AG08395 (cell line): ENCODE measurements at places on chromosomes 11 and 22.

DNA sequence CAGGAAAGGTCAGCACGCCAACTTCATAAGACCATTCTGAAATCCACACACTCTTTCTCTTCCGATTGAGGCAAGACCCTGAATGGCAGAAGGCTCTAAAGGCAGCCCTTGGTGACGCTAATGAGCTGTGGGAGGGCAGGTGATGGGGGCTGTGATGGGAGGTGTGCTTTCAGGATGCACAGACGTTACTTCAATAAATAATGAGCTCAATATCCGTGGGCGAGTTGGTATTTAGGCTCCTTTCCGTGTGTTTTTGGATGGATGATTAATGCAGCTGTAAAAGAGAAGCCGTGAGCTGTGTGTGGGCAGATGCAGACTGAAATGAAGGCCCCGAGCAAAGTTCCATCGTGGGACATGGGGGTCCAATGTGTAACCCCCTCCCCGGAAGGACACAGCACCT is 130.6 kb upstream of the CSNK2A3 start:
- no peak for DNase-seq

DNA sequence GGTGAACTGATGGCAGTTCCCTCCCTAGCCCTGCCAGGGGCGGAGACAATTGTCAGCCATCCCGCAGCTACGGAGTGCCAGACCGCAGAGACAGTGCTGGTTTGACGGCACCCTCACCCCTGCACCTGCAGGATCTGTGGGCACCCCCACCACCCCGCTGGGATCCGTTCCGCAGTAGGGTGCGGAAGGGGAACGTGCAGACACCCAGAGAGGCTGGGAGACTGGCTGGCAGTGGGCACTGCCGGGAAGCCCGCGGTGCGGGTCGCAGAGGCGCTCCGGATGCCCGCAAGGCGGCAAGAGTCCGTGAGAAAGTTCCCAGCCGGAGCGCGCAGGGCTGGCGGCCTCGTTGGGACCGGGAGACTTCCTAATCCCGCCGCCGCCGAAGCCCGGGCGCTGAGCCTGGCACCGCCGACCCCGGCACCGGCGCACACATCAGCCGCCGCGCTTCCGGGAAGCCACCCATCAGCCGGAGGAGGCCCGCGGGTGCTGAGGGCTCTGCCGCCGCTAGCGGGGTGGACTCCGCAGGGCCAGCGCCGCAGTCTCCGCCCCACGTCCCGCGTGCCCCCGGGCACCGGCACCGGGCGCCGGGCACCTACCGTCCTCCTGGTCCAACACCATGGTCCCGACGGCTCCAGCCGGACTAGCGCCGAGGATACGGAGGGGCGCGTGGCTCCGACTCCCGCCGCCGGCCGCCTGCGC is 4.3 kb upstream of the LMO1 start:
- DNase-seq, result no peak

- no peak for DNase-seq
Observed at GRCh38 chr11:125132596-125132995, 21.2 kb upstream of the TMEM218 start.

DNA sequence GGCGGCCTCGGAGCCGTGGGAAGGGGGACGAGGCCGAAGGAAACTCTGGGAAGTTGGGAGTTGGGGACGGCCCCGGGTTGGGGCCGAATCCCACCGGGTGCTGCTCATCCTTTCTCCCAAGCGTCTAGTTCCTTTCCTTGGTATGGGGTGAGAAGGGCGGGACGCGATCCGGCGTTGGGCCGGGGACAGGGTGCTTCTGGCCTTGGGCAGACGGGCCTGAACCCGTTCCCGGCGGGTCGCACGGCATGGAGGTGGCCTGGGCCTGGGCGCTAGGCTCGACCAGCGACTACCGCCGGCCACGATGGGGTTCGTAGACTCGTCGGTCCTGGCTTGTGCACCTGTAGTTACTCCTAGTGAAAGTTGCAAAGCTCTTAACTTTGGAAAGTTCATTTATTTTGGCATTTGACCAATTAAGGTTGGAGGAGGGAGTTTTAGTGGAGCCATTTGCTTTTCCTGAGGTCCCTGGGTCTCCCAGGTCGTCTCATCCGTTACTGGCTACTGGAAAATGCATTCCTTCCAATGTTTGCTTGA is 1.0 kb downstream of the SYT9 start:
- no peak for DNase-seq

- DNase-seq, result no peak
Observed at GRCh38 chr11:123630126-123630608, 24.3 kb downstream of the SCN3B start.

GRCh38 chr22:36232715-36233401 is 6.5 kb downstream of the APOL2 start:
- no peak for DNase-seq

DNA sequence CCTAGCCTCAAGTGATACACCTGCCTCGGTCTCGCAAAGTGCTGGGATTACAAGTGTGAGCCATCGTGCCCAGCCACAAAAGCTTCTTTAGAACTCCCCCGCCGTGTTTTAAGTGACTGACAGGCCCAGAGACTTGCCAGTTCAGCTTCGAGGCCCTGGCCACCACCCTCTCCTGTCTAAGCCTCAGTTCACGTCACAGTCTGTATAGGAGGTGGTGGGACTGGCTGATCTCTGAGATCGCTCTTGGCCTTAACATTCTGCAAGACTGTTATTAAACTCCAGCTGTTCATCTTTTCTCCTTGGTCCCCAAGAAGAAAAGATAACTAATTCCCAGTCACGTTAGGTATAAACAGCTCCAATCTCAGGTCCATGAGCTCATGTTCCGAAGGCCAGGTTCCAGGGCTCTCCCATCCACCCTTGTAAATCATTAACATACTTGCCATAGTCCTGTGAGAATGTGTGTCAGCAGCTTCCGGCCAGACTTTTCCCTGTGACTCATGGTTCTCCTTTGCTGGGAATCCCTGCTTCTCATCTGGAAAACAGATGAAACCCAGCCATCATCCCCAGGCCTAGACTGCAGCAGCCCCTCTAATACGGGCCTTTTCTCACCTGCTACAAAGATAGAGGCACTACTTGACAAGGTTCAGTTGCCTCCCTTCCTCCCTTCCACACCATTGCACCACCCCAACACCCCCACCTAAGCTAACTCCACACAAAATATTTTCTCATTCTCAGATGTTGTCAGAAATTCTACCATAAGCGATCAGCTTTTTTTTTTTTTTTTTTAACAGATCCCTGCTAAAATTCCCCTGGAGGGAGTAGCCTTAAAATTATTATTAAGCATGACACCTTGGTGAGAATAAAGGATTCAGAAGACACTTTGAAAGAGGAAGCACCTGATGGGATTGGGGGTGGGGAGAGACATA is 5.6 kb upstream of the KIAA0930 start:
- DNase-seq, result peak; percentile 94

DNA sequence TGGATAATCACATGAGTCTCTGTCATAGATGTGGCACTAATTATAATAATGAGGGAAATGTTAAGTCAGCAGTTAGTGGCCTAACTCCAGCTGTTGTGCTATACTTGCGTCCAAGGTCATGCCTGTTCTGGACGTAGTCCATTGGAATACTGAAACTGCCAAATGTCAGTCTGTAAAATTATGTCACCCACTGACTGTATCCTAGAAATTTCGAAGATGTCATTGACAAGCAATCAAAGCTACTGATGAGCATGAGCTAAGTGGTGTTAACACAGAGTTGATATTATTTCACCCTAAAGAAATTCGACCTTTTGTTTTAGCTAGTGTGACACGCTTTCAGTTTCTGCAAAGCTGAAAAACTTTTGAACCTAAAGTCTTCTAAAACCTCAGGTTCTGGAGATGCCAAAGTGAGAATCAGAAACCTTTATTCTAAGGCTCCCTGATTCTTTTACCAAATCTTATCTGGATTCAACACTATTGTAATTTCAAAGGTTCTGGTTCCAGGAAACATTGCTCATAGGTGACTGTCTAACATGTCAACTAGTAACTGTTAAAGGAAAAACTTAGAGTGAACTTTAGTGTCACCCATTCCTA is 14.9 kb upstream of the ME3 start:
- DNase-seq, result no peak

DNA sequence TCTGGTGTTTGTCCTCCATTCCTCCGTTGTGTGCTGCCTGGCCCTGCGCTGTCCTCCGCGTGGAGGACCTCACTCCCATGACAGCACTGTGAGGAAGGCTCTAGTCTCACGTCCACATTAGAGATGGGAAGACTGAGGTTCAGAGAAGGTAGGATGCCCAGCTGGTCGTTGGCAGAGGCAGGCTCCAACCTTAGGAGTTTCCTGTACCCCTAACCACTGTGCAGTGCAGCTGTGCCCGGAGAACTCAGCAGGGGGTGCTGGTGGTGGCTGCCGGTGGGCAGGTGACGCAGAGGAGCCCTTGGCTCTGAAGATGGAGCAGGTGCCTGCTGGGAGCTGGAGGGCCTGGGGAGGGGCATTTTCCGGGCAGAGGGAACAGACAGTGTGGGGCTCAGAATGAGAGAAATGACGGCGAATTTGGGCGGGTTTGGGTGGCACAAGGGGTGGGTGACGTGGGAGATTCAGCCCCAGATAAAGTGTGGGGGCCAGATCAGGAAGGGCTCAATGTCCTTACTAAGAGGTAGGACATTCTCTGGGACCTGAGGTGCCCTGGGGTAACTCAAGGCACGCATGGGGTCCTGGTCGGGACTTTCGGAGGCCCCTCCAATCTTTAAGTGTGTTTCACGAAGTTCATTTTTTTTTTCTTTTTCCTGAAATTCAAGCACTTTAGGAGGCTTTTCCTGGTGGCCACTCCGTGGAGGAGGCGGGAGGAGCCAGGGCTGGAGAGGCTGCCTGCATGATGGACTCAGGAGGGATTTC is 535.0 kb downstream of the TBC1D22A start:
- DNase-seq, result no peak

DNA sequence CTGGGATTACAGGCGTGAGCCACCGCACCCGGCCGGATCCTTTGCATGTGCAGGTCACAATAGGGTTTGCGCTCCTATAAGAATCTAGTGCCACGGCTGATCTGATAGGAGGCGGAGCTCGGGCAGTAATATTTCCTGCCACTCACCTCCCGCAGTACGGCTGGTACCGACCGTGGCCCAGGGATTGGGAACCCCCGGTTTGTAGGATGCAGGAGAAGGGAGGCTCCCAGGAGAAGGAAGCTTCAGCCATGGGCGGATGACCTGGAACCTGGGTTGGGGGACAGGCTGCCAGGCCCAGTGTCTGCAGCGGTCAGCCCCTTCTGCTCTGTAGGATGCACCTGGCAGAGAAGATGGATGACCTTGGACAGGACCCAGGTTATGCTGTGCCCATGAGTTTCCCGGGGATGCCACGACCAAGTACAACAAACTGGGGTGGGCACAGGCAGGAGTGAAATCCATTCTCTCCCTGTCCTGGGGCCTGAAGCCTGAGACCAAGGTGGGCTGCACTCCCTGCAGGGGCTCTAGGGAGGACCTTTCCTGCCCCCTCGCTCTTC is 818.9 kb downstream of the BRD1 start:
- DNase-seq, result no peak

- no peak for DNase-seq
Observed at GRCh38 chr22:37999236-37999635, 14.9 kb upstream of the SOX10 start.

- DNase-seq, result no peak
Observed at GRCh38 chr11:43270468-43270867, 41.3 kb upstream of the API5 start.

DNA sequence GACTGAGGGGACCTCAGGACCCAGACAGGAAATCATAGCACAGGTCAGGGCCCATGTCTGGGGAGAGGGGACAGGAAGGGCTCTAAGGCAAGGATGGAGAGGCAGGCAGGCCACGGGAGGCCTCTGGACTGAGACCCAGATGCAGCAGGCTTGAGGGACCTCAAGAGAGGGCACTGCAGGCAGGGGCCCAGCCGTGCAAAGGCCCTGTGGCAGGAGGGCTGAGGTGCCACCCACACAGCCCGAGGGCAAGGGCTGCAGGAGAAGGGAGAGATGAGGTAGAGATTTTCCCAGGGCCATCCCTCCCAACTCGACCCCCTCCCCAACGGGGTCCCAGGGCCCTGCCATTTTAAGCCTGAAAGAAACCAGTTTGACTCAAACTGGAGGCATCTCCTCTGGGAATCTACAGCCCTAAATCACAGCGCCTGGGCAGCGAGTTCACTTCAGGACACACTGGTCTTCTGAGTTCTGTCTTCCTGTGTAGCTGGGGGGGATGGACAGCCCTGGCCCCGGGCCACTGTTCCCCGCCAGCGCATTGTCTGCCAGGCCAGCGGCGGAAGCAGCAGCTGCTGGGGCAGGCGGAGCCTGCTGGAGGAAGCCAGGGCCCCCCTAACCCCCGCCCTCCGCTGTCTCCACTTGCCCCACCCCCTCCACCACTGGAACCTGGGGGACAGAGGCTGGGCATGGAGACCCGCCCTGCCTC is 20.3 kb upstream of the WNT7B start:
- peak; percentile 95 for DNase-seq

DNA sequence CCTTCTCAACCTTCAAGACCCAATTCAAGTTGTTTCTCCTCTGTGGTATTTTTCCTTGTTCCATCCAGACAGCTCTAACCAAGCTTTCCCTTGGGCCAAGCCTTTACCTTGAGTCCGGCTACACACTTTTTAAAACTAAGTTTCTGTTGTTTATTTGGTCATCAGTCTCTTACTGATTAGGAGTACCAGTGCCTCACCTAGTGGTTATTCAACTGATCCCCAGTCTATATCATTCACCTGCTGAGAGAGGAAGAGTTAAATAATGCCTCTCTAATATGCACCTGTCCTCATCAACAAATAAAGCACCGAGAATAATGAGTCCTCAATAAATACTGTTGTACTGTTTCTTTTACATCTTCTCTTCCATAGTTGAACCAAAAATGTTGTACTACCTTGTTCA is 160.8 kb downstream of the MSANTD4 start:
- DNase-seq, result no peak

GRCh38 chr11:111733611-111734088 is 32.5 kb downstream of the PPP2R1B start:
- DNase-seq, result no peak

DNA sequence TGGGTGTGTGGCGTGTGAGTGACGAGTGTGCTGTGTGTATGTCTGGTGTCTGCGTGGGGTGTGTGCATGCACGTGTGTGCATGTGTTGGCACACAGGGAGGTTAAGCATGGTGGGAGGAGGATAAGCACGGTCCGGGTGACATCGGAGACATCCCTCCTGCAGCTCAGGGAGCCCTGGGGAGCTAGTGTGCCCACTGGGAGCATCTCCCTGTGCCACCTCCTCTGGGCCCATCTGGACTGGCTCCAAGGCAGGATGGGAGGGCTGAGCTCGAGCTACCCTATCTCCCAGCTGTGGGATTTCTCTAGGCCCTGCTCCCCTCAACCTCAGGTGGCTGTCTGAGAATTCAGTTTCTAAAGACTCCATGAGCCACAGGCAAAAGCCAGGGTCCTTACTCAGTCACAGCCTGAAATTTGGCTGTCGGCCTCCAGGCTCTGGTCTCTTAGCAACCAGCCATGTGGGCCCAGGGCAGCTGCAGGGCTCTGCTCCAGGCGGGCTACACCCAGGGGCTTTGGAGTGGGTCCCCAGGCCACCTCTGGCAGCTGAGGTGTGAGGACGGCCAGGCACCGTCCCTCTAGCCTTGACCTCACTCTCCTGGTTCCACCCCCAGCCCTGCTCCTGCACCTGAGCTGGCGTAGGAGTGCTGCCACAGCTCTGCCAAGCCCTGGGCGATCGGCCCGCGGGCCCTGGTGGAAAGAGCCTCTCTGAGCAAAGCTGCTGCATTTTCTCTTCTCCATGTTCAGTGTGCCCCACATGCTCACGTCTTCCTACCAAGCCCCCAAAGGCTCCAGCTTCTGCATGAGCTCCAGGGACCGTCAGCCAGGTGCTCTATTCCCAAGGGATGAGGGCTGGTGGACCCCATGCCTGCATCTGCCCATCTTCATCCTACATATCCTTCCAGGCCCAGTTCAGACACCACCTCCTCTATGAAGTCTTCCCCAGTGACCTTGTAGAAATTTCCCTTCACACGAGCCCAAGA is 39.7 kb downstream of the RTL6 start:
- DNase-seq, result no peak

- no peak for DNase-seq
Observed at GRCh38 chr11:26976389-26976788, 17.5 kb upstream of the FIBIN start.

- DNase-seq, result peak; percentile 67
Observed at GRCh38 chr11:123580557-123581275, 73.7 kb downstream of the SCN3B start.
